ENCODE measurements at places on chromosomes 7 and 10.

DNA sequence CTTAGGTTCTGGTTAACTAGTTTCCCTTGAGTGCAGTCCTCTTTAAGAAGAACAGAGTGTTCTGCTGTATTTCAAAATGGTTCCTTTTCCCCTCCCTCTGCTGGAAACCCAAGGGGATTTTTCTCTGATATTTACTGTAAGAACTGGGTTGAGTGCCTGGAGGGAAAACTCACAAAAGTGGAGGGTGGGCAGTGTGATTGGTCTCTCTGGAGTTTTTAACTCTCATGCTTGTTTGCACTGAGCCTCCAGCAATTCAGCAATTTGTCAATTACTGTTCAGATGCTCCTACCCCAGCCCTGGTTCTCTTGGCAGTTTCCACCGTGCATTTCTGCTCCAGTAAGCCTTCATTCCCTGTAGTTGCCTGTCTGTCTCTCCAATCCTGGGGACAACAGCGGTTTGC is 273.4 kb upstream of the SORCS1 start:
- DNase-seq, result no peak

- no peak for DNase-seq
Measured at GRCh38 chr10:47276576-47277351, 23.2 kb upstream of the GDF10 start.

DNA sequence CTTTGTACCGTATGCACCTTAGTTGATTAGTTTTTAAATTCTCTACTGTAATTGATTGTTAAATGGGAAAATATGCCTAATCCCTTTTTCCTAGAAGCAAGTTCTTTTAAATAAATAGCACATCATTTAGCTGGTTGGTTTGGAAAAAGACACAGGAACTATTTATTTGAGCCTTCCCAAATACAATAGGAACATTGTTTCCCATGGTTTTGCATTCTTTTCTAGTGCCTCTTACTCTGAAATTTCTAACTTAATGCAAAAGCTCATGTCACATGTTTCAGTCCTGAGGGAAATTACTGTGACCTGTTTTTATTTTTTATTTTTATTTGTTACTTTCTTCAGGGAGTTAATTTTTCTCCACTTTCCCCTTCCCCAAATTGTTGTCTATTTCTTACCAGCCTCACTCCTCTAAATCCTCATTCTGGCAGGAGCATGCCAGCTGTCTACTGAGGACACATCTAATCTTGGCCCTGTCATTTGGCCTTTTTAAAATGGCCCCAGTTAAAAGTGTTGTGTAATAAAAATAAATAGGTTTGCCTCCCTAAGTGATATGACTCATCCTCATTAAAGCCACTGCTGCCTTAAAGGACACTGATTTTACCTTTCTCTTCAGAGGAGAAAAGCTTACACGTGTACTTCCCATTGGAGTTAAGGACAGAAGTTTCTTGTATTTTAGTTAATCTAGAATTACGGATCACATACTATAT is 94.5 kb downstream of the PPP1R3A start:
- peak; percentile 9 for DNase-seq

DNA sequence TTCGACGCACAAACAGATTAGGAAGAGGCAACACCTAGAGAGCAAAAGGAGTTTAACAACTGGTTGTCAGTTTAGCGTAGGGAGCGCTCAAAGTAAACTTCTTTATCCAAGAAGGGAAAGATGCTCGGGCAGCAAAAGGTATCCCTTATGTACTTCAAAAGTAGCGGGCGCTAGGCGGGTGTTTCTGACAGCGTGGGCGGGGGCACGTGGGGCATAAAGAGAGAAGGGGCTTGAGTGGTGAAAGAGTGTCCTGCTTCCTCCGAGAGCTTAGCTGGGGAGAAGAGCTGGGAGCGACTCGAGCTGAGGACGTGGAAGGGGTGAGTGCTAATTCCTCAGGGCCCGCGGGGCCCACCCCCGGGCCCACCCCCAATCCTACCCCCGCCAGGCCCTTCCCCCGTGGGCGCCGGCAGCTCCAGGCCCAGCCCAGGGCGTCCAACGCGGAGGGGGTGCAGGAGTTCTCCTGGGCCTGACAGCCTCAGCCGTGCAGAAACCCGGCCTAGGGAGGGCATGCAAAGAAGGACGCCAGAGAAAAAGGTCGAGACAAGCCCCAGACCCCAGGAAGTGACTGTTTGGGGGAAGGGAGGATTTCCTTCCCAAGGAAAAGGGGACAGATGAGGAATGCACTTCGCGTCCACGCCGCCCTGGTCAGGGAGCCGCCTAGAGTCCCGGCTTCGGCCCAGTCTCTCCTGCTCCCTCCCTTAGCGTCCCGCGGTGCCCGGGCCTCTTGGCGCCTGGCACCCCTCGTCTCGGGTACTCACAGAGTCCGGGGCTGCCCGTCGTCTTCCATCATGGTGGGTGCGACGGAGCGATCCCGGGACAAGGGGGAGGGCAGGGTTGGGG is 868 bp downstream of the TIAL1 start:
- DNase-seq, result peak; percentile 58

DNA sequence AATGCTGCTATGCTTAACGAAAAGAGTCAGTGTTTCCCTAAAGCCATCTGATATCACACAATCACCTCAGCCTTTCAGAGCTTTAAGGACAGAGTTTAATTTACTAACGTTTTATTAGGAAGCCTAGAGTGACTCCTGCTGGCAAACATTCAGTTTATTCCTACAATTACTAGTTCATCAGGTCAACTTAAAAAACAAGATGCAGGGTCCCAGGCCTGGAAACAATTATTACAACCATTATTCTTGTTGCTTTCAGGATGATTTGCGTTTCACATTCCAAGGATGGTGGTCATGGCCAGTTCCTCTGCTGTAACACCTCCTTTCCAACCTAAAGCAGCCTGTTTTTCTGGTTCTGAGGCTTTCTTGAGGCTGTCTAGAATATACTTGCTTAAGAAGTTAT is 1.5 kb upstream of the FAM53B start:
- DNase-seq, result peak; percentile 69

DNA sequence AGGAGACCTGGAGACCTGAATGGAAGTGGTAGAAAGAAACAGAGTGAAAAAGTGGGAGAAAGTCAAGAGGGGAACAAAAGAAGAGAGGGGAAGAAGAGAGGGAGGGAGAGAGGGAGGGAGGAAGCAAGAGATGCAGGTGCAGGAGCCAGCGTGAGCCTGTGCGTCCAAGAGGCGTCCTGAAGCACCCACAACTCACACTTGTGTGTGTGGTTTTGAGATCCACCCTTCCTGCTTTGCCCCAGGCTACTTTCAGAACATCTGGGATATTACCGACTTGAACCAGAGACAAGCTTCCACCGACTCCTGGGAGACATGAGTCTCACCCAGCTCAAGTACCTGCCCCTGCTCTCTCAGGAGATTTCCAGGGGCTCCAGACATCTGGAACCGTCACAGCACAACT is 9.8 kb downstream of the AFAP1L2 start:
- DNase-seq, result no peak

DNA sequence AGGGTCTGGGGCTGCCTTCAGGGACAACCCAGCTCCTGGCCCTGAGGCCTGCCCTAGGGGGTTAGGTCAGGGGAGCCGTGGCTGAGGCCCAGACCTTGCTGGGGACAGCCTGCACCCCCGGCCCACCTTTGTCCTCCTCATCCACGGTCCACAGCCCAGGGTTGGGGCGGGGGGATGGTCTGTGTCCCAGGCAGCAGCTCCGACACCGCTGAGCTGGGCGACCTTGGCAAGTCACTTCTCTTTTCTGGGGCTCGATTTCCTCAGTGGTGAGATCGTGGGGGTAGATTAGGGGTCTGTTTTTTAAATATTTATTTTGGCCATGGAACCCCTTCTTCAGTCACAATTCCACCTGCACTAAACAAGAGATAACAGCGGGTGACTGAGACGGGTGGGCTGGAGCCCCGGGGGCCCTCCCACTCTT is 30.9 kb downstream of the DNAJB12 start:
- DNase-seq, result no peak

DNA sequence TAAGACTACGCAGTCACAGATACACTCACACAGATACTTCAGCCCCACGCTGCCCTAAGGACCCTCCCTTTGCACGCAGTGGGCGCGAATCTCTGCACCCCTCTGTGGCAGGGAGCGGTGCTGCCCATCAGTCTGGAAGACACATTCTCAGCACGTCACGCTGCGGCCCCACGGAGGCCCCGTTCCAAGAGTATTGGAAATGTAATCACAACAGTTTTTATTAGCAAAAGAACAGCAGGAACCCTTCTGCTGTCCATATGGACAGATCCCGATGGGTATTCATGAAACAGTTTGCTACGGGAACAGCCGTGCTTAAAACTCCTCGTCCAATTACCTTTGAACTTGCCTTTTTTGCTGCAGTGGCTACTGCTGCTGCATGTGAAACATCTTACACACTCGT is 131.0 kb downstream of the RPS24 start:
- DNase-seq, result no peak

DNA sequence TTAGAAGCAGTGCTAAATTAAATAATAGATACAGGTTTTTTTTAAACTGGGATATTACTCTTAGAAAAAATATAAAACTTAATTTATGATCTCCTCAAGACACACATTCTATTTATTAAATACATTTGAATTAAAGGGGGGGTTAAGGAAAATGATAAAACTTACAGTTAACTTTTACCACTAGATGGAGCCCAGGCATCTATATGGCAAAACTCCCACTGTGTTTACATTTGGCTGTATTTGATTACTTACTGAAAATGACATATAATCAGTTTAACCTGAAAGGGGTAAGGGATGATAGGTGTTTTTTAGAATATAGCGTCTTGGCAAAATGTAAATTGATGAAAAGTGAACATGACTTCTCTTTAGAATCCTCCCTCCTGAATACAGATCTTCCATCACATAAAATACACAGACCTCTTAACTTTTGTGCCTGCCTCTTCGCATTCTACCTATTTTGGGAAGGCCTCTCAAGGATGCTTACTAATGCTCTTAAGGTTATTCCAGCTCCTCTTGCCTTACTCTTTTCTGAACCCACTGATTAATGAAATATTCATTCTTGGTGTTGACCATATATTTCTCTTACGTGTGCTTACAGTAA is 235.7 kb downstream of the AGMO start:
- DNase-seq, result peak; percentile 29

GRCh38 chr7:143391462-143392404 is 10.6 kb downstream of the ZYX start:
- peak; percentile 90 for DNase-seq

GRCh38 chr10:70109064-70109729 is 23.4 kb downstream of the AIFM2 start:
- no peak for DNase-seq

DNA sequence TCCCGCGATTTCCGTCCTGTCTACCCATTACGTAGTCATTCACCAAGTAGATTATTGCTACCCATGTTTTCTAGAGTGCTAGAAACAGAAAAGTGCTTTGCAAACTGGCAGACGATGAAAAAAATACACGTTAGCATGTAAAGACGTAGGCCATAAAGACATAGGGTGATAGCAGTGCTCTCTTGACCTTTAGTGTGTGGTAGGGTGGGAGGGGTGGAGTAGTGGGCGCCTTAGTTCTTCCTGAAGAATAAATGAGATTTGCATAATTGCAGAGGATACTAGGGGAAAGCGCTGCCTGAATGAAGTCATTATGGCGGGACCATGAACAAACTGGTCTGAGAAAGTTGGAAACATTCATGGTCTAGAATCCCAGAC is 948 bp downstream of the ZNF485 start:
- DNase-seq, result no peak

Measured in EH (cell line).